ENCODE measurements at places on chromosomes 6 and 20.
A peak's percentile ranks its signal among the peaks of the same experiment; 100 is the strongest.

- DNase-seq, result no peak
Observed at GRCh38 chr6:78883651-78884050, 16.3 kb downstream of the IRAK1BP1 start.

GRCh38 chr6:613981-614380 is 42.9 kb downstream of the HUS1B start:
- no peak for DNase-seq

- DNase-seq, result no peak
Observed at GRCh38 chr6:14765106-14765505, 480.8 kb upstream of the JARID2 start.

DNA sequence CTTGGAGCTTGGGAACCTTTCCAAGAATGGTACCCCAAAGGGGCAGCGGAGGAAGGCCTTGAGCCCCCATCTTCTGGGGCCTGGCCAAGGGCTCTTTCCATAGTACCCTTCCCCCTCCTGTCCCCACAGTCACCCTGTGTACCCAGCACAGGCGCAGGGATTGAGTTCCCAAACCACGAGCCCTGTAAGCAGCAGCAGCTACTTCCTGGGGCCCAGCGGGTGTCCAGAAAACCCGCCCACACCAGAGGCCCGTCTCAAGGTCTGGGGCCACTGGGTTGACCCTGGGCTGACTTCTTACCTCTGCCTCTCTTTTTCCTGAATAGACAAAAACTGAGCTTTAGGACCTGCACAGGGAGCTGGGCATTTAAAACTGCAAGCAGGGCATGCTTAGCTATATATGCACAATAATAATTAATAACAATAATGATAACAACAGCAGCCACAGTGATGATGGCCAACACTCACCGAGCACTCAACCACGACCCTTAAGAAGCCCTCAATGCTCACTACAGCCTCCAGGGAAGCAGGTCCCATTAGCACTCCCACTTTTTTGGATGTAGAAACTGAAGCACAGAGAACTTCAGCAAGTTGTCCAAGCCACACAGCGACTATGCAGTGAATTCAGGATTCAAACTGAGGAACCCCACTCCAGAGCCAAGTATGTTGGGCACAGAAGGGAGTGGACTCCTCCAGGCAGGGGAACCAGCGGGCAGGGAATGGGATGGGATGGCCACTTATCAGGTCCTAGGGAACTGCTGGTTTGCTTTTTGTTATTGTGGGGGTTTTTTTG is 14.5 kb downstream of the NOL4L start:
- no peak for DNase-seq

DNA sequence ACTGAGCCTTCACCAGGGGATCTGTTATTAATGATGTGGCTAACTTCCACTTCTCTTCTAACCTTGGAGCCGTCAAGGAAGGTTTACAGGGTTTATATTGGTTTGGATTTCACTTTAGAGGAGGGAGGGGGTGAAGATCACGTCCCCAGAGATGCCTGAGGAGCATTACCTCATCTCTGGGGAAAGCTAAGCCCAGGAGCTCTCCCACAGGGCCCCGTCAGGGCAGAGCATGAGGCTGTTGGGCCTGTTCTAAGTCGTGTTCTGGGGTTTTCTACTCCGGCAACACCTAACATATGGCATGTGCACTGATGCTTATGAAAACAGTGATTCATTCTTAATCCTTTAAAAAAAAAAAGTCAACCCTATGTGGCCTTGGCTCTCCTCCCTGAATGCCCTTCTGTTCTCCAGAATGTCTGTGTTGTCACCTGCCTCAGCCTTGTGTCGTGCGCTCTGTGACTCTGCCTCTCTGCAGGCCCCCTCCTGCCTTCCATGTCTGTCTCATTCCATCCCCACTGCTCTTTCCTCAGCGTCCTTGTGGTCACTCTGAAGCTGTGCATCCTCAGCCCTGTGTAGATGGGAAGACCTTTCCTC is 97.4 kb upstream of the JARID2 start:
- no peak for DNase-seq

- no peak for DNase-seq
Observed at GRCh38 chr6:1348675-1349074, 36.8 kb downstream of the FOXQ1 start.

DNA sequence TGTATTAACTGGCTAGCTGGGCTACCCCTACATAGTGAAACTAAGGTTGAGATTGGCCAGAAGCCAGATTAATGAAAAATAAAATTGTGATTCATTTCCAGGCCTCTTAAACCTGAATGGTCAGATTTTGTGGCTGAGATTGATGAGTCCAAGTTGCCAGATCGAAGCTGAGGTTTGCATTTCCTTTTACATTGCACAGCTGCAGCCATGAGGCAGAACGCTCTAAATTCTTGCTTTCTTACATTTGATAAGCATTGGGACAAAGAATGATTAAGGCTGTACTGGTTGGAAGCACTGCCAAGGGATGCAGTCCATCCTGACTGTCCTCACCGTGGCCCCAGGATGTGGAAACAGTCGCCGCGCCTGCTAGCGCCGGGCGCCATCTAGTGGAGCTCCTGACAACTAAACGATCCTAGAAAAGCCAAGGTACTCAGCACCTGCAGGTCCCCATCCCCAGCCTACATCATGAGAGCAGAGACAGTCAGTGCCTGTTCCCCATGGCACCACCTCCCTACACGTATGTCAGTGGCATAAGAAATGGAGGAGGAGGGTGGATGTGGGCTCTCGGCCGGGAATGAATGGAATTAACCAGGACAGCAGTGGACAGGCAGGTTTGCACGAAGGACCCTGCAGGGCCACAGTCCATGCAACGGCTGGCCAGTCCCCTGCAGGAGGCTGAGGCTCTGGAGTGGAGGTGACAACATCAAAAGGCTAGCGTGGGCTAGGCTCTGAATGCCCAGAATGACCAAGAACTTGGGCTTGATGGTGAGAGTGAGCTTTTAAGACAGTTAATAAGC is 19.0 kb downstream of the PXDC1 start:
- DNase-seq, result peak; percentile 89

DNA sequence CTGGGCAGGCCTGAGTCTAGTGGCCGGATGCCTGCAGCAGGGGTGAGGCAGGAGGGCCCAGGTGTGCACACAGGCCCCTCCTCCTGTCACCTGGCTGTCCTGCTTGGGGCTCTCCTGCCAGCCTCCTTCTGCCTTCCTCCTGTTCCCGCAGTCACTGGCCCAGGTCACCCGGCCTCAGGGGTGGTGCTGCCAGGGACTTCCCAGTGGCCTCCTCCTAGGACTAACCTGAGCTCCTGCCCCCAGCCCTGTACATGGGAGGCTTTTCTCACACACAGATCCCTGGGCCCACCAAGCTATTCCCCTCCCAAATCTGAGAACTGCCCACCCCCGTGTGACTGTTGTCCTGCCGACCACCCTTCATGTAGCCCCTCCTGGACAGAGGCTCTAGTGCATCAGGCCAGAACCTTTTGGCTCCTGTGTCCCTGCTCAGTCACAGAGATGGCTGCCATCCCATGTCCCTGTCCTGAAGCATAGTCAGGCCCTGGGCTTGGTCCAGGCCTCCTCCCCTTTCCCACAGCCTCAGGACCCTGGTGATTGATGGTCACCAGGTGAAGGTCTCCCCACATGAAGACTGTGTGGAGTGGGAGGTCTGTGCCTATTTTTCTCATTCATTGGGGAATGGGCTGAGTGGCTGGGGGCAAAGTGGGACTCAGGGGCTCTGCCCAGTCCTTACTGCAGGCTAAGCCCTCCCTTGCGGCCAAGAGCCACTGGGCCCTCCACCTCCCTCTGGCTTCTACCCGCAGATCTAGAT is 1.1 kb upstream of the ULBP1 start:
- peak; percentile 60 for DNase-seq

DNA sequence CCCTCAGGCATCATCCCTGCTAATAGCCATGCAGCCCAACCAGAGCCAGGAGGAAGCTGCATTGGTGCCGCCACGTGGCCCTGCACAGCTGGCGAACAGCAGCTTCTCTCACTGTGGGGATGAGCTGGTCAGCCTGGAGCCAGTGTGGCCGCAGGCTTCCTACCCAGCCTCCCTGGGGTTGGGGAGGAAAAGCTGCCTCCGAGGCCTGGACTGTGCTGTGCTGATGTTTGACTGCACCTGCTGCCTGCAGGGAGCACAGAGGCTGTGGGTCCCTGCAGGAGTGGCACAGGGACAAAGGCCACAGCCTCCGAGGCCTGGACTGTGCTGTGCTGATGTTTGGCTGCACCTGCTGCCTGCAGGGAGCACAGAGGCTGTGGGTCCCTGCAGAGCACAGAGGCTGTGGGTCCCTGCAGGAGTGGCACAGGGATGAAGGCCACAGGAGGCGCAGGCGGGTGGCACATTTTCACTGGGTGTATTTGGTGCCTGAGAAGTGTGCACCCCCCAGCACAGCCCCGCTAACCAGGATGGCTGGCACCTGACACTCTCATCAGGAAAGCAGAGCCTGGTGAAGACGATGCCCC is 83.9 kb downstream of the DLL1 start:
- DNase-seq, result no peak

GRCh38 chr6:108609276-108609769 is 48.6 kb downstream of the FOXO3 start:
- DNase-seq, result no peak

- DNase-seq, result no peak
Observed at GRCh38 chr6:152595499-152595898, 41.7 kb downstream of the SYNE1 start.

- DNase-seq, result peak; percentile 27
Observed at GRCh38 chr6:154890874-154891273, 104.2 kb upstream of the TIAM2 start.

DNA sequence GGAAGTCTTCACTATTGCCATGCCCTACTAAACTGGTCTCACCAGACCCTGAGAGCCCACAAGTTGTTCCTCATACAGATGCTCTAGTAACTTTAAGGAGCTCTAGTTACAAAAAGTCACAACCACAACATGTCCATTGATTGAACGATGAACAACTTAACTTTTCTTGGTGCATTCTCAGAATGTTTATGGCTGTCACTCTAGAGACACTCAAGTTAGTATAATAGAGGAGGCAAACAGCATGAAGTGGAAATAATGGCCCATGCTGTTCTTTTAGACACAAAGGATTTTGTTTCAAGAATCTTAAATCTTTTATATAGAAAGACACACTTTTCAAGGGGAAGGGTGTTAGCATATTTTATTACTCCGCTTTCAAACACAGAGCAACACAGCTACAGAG is 934.4 kb downstream of the HACE1 start:
- no peak for DNase-seq

DNA sequence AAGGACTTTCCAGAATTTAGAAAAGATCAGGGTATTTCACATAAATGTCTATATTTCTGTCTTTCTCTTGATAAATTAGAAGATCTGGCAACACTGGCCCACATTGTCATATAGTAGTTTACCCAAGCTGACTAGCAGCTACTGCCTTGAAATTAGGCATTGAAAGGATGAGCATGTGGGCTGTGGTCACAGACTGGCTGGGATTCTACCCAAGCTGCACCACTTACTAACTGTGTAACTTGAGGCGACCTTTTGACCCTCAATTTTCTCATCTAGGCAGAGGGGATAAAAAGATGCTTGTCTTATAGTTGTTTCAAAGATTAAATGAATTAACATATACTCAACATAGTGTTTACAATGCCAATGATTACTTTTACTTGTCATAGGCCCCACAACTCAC is 152.7 kb upstream of the BMP2 start:
- DNase-seq, result no peak

DNA sequence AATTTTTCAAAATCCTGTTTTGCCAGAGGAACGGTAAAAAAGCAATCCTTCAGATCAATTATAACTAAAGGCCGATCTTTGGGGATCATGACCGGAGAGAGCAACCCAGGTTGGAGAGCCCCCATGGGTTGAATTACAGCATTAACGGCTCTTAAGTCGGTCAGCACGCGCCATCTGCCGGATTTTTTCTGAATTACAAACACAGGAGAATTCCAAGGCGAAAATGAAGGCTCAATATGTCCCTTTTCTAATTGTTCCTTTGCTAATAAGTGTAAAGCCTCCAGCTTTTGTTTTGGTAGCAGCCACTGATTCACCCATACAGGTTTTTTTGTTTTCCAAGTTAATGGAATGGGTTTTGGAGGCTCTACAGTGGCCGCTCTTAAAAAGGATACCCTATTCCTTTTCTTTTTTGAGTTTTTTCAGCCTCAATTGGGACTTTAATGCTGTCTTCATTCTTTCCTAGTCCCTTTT is 16.9 kb upstream of the PTCRA start:
- DNase-seq, result no peak

DNA sequence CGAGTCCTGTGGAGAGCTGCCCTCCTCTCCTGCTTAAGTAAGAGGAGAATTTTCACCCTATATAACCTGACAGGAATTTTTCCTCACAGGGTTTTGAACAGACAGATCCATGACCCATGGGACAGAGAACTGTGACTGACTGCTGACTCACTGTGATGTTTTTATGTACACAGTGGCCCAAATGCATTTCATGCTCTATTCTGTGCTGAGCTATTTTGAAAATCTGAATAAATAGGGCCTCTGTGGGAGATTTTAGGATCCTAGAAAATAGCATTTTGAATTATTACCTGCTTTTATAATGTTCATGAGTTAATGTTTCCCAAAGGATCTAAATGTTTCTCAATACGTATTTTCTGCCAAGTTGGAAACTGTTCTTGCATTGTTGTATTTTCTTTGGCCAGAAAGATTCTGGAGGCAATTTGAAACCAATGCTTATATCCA is 577.4 kb downstream of the HTR1B start:
- DNase-seq, result no peak

- no peak for DNase-seq
Observed at GRCh38 chr20:62652041-62652893, 10.0 kb downstream of the SLCO4A1 start.

DNA sequence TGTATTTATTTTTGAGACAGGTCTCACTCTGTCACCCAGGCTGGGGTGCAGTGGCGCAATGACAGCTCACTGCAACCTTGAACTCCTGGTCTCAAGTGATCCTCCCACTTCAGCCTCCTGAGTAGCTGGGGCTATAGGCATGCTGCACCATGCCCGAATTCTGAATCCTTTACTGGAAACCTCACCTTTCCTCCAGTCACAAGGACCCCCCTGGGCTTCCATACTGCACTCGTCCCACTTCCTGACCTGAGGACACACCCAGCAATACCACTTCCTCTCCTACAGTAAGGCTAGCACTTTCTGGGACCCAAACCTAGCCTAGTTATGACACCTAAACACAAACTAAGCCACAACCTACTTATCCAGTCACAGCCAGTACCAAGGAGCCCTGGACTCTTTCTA is 68.2 kb downstream of the FAM217A start:
- no peak for DNase-seq

DNA sequence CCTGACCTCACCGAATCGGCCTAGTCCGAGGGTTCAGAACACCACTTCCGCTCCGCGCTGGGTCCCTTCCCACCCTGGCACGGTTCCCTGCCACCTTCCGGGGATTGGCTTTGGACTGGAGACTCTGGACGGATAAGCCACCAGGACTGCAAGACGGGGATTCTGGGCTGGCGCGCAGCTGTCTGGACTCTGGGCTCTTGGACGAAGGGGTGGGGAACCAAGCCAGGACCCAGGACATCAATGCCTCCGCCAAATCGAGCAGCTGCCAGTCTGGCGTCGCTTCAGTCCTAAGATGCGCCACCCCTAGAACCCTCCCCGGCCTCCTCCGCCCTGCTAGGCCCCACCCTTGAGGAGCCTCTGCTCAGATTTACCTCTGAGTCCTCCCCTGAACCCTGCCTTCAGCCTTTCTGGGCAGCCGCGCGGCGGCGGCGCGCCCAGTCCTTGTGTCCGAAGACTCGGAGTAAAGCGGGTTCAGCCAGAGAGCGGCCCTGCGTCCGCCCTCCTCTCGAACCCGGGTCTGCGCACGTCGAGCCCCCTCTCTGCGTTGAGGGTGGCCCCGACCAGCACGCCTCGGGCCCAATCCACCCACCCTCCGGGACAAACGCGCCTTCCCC is 1.2 kb downstream of the KCNK17 start:
- DNase-seq, result no peak

All from vagina (tissue), 2 donors.